ENCODE measurements at places on chromosomes 6 and 20. TPM values are rescaled to one million over a fixed set of nuclear protein-coding genes. Genes with fewer than 3 reads are reported as not detected.
A peak's percentile ranks its signal among the peaks of the same experiment; 100 is the strongest.

The ADGRF4 gene
- total RNA-seq: not detected

- no peak for DNase-seq
Observed at GRCh38 chr6:94769197-94769596, 808.1 kb upstream of the MANEA start.

DNA sequence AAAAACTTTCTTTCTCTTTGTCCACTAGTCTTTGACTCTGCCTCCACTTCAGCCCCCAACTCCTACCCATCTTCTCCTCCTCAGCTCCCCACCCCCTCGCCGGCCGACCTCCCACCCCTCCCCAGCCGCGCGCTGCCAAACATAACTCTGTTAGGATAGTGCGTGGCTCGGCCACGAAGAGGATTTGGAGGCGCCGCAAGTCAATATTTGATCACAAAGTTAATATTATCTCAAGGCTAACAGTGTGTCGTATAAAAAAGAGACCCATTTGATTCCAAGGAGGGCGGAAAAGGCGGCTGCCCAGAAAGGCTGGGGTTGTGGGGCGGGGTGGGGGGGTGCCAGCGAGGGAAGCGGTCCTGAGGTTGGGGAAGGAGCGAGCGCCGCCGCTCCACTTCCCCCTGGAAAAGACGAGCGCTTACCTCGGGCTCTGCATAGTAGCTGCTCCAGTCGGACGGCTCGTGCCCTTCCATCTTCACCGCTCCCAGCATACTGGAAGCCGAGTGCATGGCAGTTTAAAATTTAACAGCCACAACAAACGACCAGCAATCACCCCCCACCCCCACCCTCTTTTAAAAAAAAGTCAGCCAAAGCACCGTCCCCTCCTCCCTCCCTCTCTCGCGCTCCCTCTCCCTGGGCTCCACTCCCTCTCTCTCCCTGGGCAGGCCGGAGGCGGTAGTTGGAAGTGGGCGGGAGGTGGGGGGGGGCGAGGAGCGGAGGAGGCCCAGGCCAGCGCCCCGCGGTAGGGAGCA lies 425 bp downstream of the FOXA2 start:
- DNase-seq: peak; percentile 61

The KIF25 gene
- 1.1 TPM for total RNA-seq
